ENCODE measurements at places on chromosomes 2 and 18.

GRCh38 chr18:3760741-3761140 lies 310.8 kb downstream of the TGIF1 start:
- no peak for DNase-seq

GRCh38 chr2:44547718-44548117 lies 186.0 kb downstream of the CAMKMT start:
- no peak for DNase-seq

DNA sequence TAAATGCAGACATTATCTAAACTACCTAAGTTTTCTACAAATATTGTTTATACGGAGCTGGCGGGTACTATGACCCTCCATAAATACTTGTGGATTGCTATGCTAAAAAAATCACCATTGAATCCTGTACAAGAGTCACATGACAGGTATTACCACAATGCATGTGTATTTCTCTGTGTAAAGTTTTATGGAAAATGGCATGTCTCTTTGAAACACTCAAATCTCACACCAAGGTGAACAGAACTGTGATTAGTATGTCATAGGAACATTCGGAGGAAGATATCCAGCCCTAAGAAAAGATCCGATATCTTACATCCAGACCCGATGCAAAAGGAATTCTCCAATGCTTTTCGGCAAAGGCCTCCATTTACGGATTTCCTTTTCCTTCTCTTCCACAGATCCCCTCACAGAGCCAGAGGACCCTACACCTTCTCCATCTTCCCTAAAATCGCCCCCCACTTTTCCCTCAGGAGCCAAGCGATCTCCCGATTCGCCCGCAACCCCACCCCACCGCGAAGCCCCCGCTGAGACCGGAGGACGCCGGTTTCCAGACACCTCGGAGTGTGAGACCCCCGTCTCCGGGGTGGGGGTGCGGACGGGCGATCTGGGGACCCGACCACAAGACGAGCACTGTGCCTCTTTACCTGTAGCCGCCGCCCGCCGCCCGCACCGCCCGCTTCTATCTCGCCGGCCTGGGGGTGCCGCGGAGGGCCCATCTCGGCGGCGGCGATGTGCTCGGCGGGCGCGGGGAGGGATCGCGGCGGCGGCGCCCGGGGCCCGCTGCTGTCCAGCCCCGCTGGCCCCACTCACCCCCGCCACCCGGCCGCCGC lies 1.2 kb downstream of the SAP130 start:
- DNase-seq = no peak

DNA sequence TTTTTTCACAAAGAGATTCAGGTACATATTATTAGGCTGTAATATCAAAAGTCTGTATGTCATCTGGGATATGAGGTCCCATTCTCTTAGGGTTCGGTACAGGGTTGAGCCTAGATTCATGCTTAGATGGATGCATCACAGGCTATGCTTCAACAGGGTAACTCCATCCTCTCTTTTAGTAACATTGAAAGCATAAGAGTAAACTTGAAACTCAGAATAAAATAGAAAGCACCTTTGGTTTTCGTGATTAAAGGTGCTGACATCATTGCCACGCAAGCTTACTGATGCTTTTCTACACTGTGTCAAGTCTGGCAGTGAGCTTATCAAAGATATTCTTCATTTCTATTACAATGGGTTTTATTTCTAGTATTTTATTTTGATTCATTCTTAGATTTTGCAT lies 419.1 kb upstream of the DSEL start:
- DNase-seq = no peak

DNA sequence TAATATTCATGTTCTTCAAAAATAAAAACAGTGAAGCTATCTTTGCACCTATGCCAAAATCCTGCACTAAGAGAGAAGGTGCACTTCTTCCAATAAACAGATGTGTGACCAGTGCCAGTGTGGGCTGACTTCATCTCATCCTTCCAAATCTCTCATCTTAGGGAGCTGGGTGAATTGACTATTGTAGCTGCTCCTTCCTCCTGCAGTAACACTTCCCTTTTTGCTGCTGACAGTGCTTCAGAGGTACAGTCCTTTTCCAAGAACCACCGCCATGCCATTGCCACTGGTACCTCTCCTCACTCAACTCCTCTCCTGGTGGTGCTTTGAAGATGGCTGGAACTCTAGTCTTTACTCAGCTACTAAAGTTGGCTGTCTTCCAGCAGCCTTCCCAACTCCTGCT lies 42.1 kb upstream of the ARHGAP25 start:
- no peak for DNase-seq

- no peak for DNase-seq
Measured at GRCh38 chr2:241773511-241774418, 2.9 kb upstream of the GAL3ST2 start.

DNA sequence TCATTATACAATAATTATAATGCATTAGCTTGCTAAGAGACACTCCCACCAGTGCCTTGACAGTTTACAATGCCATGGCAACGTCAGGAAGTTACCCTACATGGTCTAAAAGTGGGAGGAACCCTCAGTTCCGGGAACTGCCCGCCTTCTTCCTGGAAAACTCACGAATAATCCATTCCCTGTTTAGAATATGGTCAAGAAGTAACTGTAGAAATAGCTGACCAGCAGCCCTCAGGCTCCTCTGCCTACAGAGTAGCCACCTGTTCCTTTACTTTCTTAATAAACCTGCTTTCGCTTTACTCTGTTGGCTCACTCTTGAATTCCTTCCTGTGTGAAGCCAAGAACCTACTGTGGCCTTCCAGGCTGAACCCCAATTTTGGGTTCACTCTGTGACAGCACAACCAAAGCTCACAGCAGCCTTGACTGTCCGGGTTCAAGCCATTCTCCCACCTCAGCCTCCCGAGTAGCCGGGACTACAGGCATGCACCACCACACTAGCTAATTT lies 20.0 kb upstream of the PTPN2 start:
- DNase-seq = no peak

GRCh38 chr2:135709992-135710391 lies 31.7 kb upstream of the UBXN4 start:
- DNase-seq = no peak

DNA sequence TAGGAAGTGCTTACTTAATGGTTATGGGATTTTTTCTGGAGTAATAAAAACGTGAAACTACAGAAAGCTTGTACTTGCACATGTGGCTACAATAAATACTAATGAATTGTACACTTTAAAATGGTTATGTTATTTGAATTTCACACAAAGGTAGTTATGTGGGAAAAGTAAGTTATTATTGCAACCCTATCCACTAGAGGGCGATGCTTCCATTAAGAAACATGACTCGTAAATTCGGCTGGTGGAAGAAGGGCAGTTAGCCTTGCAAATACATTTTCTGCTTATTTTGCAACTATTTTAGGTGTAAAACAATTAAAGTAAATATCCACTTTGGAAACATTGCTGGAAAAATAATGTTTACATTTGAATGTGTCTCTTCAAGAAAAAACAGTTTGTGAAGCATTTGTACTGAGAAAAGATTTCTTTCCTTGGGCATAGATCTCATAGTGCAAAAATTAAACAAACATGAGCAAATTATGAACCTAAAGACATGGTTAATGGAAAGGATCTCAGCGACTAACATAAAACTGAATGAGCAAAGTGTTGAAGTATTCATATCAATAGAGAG lies 68.1 kb upstream of the CSRNP3 start:
- no peak for DNase-seq

GRCh38 chr18:51275712-51276476 lies 78.4 kb upstream of the MEX3C start:
- DNase-seq = no peak

Data from D721Med (cell line).